ENCODE measurements at places on chromosomes 7 and 10.
A peak's percentile ranks its signal among the peaks of the same experiment; 100 is the strongest.

DNA sequence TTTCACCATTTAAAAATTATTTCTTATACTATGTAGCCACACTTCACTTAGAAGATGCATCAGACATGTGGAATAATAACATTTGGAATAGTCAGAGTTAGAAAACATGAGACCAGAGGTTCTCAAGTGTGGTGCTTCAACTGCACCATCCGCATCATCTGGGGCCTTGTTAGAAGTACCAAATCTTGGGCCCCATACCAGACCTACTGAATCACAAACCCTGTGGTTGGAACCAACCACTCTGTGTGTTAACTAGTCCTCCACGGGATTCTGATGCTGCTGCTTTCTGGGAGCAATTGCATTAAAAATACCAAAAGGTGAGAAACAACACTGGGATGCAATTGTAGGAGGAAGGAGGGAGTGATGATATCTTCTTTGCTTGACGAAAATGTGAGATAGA lies 125.2 kb downstream of the GNAT3 start:
- no peak for DNase-seq

GRCh38 chr7:121440857-121441503 lies 44.9 kb upstream of the FAM3C start:
- DNase-seq: no peak

GRCh38 chr10:131880016-131880590 lies 20.7 kb upstream of the PPP2R2D start:
- DNase-seq: no peak

GRCh38 chr7:27518561-27519350 lies 143.9 kb downstream of the HIBADH start:
- DNase-seq: no peak

DNA sequence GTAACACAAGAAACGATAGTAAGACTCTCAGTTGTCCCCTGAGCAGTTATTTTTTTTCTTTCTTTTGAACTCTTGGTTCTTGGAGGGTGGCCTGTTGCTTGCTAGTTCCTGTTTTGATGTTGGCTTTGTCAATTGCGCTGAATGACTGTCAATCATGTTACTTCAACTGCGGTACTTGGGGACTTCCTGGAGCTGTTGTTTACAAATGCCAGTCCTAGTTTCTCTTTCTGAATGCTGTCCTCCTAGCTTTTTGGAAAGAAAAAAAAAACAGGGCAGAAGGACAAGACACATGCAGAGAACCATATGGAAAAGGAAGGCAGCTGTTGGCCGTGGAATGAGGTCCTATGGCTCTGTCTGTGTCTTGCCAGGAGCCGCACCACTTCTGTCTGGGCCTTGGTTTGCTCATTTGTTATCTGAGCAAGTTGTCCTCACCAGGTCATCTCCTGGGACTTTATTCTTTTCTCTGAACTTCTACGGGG lies 7.0 kb upstream of the PDCD4 start:
- DNase-seq: peak; percentile 84

DNA sequence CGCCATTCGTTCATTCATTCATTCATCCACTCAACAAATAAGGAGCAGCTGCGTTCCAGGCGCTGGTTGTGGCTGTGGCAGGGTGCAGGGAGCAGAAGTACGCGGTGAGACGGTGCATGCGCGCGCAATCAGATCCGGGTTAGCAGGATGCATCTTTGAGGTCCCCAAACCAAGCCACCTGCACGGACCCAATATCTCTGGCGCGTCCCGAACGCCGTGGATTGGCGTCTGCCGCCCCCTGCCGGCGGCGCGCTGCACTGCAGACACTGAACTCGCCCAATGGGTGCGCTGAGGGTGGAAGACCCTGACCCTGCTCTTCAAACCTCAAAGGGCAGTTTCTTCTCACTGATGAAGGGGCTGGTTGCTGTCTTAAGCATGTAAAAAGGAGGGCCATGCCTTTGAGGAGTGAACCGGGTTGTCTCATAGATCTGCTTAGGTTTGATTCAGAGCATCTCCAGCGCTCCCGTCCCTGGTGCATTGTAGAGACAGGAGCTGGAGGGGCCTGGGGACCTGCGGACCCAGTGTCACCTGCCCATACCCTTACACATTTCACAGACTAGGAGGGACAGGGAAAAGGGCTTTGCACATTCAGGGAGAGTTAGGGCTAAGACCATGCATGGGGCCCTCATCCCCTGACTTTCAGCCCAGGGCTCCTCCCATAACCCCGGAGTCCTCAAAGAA lies 102.5 kb downstream of the RAMP3 start:
- DNase-seq: peak; percentile 82

DNA sequence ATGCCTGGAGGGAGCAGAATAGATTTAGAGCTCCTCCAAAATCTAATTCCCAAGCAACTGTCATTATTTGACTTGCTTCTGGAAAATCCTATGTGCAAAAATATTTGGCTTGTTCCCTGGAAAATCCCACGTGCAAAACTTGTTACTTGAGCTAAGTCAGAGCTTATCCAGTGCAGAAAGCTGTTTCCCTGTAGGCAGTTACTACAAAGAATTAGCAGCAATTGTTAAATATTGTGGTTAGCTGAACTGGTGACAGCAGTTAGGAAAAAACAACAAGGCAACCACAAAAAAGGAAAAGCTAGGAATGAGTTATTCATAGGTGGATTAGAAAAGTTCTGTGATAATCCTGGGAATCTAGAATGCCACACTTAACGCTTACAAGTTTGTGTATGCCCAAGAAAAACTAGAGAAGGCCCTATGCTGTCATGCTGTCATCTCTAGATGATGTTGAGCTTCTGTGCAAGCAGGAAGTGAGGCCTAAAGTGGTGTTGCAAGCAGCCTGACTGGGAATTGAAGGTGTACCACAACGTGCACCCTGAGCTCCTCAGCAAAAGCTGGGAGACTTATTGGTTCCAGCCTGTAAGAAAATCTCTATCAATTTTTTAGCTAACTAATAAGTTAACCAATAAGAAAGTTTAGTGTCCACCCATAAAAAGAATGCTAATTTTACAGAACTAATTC lies 738.6 kb upstream of the LRRTM3 start:
- no peak for DNase-seq

- no peak for DNase-seq
Measured at GRCh38 chr10:122021828-122022227, 32.9 kb downstream of the TACC2 start.

DNA sequence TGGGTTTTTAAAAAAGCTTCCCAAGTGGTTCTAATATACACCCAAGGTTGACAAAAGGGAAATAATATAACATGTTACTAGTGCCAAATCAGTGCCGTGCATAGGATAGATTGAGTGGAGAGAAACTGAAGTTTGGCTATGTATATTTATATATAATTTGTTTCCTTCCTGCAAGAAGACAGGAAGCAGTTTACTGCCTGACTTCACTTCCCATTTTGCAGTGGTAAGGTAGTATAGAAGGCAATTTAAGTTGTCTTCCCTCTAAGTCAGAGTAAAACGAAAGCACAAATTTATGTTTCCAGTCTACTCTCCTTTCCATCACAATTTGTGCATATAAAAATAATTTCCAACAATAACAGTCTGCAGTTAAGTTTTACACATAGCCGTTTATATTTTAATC lies 3.4 kb upstream of the HYCC1 start:
- DNase-seq: no peak

GRCh38 chr7:149827089-149827981 lies 10.8 kb upstream of the ZNF862 start:
- no peak for DNase-seq

- DNase-seq: peak; percentile 85
Measured at GRCh38 chr7:92631067-92631849, 41.1 kb upstream of the FAM133B start.

GRCh38 chr7:68148440-68148839 lies 1151.8 kb downstream of the TYW1 start:
- DNase-seq: no peak

GRCh38 chr7:74287303-74288033 lies 1.7 kb upstream of the CLIP2 start:
- no peak for DNase-seq

DNA sequence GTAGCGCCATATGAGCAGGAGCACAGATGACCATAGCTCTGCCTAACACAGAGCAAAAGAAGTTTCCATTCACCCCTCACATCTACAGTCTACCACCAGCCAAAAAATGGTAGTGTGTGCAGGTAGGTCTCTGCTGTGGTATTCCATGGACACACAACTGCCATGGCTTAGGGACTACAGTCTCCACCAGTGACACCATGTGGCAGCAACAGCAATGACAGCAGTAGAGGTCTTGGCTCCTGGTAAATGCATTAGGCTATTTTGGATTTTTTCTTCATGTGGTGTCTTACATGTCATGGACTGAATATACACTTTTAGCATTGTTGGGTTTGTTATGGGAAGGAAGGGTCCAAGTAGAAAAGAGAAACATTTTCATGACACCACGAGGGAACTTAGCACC lies 70.1 kb upstream of the CABCOCO1 start:
- DNase-seq: peak; percentile 11

GRCh38 chr10:11116361-11116760 lies 98.7 kb downstream of the CELF2 start:
- DNase-seq: no peak

GRCh38 chr7:96017877-96018276 lies 245.5 kb downstream of the DYNC1I1 start:
- no peak for DNase-seq

DNA sequence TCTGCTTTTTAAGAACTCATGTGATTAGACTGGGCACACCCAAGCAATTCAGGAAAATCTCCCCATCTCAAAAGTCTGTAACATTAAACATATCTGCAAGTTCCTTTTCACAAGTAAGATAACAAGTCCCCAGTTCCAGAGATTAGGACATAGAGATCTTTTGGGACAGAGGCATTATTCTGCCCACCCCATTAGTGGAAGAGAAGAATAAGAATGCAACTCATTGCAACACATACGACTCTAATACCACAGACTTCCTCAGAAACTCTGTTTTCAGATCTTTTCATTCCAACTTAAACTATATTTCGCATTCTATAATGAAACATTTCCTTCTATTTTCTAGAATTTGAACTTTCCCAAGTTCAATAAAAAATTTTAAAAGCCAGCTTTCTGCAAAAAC lies 137.7 kb downstream of the SEMA3C start:
- no peak for DNase-seq

DNA sequence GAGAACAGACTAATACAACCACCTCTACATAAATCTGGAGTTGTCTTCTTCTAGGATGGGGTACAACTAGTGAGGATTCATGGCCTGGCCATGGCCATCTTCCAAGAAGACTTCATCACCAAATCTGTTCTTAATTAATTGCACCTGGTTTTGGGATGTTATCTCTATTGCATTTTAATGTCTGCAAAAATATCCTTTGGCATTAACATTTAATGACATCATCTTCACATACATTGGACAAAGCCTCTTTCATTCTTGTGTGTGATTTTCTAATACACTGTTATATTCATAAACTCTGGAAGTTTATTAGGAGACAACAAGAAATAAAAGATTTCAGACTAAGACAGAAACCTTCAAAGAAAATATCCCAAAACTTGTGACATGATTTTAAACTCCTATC lies 124.2 kb upstream of the ABCB5 start:
- DNase-seq: no peak

DNA sequence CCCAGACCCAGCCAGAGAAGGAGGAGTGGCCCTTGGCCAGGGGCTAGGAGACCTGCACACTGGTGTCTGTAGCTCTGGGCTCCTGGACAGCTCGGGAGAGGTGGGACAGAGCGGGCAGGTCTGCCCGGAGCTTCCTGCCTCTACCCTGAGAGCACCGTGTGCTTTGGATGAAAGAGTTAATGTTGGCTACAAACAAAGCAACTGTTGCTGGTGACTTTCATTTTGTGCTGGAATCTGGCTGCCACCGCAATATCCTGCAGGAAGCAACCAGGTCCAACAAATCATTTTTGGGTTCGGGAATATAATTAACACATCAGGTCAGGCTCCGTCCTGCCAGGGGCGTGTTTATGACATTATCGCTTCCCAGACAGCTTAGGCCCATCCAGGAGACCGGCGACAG lies 441.8 kb upstream of the MKI67 start:
- no peak for DNase-seq

- no peak for DNase-seq
Measured at GRCh38 chr10:17038627-17039026, 91.0 kb downstream of the CUBN start.

DNA sequence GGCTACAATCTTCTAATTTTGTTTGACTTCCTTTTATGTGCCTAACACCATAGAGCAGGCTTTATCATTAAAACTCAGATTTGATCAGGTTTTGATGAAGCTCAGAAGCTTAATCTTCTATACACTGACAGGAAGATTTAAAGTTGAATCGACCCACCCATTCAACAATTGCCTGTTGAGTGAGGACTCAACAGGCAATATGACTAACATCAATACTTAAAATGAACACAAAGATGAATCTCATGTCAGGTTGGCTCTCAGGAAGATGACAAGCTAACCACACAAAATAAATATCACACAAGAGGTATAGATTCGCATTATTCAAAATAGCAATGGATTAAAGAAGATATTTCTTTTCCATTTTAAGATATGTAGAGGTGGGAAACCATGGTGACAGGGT lies 36.7 kb upstream of the SNX13 start:
- DNase-seq: no peak
